ENCODE measurements at places on chromosomes 5 and 9.

DNA sequence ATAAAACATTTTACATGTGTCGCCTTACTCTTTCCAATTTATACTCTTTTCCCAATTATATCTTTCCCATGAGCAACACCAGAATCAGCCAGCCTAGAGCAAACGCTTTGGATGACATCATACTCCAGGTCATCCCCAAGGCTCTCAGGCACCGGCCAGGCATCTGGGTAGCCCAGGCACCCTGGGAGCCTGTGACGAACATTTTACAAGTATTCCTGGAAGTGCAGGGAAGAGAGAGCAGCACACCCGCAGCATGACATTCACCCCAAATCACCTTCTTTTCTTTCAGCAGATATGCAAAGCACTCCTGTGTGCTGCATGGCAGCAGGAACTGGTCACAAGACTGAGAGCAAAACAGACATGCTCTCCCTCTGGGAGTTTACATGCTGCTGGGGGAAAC is 75.7 kb upstream of the SMIM23 start:
- DNase-seq: no peak

GRCh38 chr5:160493806-160494338 is 72.2 kb downstream of the PTTG1 start:
- DNase-seq: no peak

- no peak for DNase-seq
Measured at GRCh38 chr9:72305102-72305546, 59.9 kb downstream of the ZFAND5 start.

- DNase-seq: no peak
Measured at GRCh38 chr9:120505186-120505585, 74.8 kb downstream of the CDK5RAP2 start.

- no peak for DNase-seq
Measured at GRCh38 chr5:58106754-58107410, 353.0 kb downstream of the PLK2 start.

DNA sequence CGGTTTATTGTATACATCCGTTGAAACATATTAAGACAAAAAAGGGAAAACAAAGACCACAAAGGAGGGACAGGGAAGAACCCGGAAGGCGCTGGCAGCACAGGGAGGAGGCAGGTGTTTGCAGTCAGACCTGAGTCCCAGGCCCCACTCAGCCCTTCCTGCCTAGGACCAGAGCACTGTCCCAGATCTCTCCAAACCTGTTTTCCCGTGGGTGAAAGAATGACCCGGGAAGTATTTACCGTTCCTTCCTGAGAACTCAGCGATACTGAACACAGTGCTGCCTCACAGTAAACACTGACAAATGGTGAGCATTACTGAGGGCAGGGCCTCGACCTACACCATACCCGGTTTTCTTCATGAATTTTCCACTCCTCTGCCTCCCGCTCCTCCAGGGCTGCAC is 1.2 kb downstream of the ABO start:
- no peak for DNase-seq

- DNase-seq: peak; percentile 4
Measured at GRCh38 chr5:776862-777711, 7.4 kb downstream of the ZDHHC11B start.

- no peak for DNase-seq
Measured at GRCh38 chr5:50441493-50441955, 436 bp upstream of the EMB start.

DNA sequence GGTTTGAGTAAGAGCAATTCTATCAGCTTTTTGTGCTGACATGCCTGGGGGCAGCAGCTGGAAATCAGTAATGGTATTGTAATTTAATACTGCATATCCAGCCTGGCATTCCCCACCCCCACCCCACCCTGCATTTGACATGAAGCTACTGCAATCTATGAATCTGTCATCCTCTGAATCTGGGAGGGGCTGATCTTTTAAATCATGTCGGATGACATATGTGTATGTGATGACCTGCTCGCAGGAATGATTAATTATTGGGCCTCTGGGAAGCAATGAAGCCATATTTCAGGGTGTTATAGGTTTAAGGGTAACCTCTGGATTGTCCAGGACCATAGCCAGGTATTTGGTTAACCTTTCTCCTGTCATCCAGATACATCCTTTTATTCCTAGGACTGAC is 64.6 kb upstream of the RASGRF2 start:
- no peak for DNase-seq

DNA sequence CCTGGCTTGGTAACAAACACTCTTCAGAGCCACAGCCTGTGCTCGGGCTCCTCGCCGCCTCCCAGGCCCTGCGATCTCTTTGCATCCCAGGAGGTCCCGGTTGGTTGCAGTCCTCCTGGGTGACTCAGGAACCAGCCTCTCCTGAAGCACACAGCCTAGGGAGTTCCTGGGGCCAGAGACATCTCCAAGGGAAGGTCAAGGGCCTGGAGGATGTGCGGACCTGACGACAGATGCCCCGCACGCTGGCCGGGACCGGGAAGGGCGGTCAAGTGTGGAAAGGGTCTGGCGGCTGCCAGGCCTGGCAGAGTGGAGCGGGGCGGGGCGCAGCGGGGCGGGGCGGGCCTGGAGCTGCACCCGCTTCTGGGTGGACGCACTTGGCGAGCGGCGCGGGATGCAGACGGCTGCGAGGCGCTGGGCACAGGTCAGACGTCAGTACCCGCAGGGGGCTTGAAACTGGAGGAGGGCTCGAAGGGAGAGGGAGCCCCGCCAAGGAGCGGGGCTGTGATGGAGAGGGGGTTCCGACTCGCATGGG is 45.0 kb upstream of the PRSS3 start:
- DNase-seq: no peak

DNA sequence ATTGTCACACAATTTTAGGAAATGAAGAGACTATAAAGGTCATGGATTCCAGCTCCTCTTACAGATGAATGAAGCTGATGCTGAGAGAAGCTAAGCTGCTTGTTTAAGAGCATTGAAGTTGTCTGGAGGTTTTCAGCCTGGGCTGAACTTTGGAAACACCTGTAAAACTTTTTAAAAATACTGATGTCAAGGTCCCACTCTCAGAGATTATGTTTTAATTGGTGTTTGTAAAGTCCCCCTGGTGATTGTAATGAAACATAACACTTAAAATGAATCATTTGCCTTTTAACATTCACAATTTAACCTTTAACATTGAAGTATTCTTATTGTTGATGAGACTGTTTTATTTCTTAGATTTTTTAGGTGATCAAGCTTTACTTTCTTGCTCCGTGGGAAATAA is 16.4 kb downstream of the RAD23B start:
- DNase-seq: no peak

Measured in stimulated activated CD4-positive, alpha-beta T cell treated with anti-CD3 and anti-CD28 coated beads, Interleukin-4, amount 100 ng/mL, for 4 hours (primary cell).